ENCODE measurements at places on chromosomes 1 and 21. TPM values are rescaled to one million over a fixed set of nuclear protein-coding genes. Genes with fewer than 3 reads are reported as not detected.

The GRIK3 gene
- not detected for total RNA-seq

The KCNQ4 gene
- total RNA-seq: 0.63 TPM

The AMIGO1 gene
- 5.2 TPM for total RNA-seq

The RPF1 gene
- total RNA-seq: 23.4 TPM

The TMEM269 gene
- 0.67 TPM for total RNA-seq

DNA sequence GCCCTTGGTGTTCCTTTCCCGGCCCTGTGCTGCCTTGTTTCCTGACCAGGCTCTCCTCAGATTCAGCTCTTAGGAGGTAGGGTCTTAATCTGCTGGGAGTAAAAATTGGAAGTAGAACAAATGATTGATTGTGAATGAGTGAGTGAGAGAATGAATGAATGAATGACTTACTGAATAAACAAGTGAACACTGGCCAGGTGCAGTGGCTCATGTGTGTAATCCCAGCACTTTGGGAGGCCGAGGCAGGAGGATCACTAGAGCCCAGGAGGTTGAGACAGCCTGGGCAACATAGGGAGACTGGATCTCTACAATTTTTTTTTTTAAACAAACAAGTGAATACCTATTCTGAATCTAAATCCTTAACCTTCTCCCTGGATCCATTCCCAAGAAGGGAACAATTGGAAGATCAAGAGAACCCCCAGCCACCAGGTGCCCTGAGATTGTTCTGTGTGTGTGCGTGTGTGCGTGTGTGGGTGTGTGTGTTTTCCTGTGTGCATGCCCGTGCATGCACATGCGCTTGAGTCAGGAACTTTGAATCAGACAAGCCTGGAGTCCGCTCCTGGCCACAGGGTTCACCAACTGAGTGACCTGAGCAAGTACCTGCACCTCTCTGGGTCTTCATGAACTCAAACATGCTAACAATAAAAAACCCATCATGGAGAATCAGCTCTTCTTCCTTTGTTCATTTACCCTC is 24.3 kb upstream of the CITED4 start:
- no peak for DNase-seq

- DNase-seq: no peak
Measured at GRCh38 chr1:65880611-65881010, 87.9 kb downstream of the PDE4B start.

GRCh38 chr21:29308456-29308783 is 9.7 kb downstream of the BACH1 start:
- no peak for DNase-seq

GRCh38 chr1:212124690-212125582 is 89.4 kb downstream of the DTL start:
- no peak for DNase-seq

- no peak for DNase-seq
Measured at GRCh38 chr1:194184974-194185373, 998.6 kb upstream of the B3GALT2 start.

- DNase-seq: no peak
Measured at GRCh38 chr1:24903955-24904730, 25.9 kb downstream of the RUNX3 start.

DNA sequence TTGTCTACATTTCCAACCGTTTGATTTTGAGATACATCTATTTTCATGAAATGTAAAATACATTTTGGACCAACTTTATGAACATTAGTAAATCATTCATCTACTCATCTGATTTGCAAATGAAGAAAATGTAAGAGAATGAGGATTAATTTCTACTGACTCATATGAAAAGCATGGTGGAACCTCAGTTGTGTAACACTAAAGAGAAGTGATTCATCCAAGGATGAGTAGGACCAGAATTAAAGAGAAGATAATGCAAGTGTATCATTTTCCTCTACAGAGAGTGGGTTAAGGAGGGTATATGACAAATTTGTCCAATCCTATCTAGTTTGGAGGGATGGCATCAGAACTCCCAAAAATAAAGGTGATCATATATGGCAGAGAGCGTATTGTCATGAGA is 1967.6 kb downstream of the MRPL39 start:
- no peak for DNase-seq

GRCh38 chr1:88873737-88874349 is 17.5 kb downstream of the GTF2B start:
- no peak for DNase-seq

DNA sequence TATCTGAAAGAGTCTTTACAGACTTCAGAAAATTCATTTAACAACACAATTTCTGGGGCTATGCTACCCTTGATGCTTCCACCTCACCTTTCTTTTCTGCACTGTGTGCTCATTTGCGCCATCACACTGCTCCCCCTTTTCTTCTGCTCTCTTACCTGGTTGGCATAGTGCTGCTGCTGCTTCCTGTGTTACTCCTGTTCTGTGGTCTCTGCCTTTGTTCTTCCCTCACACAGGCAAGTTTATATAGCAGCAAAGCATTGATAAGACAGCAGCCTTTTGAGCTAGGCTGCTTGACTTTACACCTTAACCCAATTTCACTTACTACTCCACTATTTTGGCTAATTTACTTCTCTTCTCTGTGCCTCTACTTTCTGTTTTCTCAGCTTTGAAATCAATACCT is 18.3 kb downstream of the SGIP1 start:
- no peak for DNase-seq

GRCh38 chr1:198125995-198126735 is 30.6 kb upstream of the NEK7 start:
- no peak for DNase-seq

GRCh38 chr1:32063261-32063681 is 9.5 kb upstream of the TMEM39B start:
- no peak for DNase-seq

DNA sequence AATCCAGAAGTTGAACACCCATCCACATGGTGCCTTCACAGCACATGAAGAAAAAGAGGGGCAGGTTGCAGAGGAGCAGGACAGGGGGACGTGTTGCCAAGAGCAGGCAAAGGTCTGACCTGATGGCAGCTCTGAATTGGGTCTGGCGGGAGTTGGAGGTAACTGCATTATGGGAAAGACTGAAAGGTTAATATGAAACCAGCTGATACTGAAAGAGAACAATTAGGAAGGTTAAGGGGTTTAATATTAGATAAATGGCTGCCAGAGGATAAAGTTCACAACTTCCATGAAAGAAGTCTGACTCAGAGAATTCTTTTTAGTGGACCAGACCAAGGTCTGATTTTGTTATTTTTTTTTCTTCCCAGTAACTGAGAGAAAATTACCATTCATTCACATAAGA is 76.1 kb downstream of the CD58 start:
- no peak for DNase-seq

DNA sequence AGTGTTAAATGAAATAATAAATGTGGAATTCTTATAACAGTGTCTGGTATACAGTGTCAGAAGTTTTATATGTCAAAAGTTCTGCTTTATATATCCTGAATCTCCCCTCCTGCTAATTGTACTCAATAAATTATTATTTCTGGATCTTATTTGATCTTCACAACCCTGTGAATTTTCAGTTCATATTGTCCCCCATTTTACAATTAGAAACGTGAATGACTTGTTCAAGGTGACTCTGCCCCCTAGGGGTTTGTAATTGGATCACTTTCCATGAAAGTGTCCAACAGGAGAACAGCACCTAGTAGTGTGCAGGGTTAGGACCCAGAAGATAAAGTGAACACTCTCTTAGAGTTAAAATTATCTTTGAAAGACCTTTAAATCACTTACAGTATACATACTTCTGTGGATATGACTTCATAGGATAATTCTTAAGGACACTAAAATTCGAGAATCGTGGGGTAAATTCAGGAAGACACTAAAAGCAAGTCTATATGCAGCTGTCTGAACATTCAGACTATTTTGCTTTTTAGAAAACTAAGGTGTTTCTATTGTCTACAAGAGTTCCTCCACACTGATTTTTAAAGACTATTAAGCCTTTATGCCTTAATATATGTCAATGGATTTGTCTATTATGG is 4.5 kb upstream of the DDR2 start:
- DNase-seq: no peak

DNA sequence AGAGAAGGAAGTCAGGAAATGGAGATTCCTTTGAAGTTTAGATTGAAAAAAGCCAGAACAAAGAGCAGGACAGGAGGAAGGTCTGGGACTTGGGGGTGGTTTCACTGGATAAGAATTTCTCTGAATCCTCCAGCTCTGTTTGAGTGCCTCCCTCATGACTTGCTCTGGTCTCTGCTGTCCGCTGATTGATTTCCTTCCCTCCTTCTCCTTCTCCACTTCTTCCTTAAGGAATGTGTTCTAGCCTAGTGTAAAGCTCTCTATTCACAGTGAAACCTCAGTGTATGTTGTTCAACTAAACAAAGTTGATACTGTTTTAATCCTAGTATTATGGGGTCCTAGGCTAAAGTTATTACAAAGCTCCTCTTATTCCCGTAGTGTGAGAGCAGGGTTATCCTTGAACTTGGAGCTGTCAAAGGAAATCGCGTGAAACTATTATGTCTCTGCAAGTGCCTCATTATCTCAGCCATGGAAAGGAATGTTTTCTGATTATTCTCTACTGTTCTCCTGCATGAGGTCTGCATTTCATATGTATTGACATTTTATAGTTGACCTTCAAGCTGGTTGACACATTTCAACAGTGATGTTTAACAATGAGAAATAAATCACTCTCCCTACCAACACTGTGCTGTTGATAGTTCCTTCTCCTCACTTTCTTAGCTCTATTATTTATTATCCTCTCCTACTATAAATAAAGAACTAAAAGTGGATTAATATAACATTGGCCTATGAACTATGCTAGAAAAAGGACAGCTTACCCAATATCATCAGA is 82.7 kb upstream of the KCTD3 start:
- DNase-seq: no peak

DNA sequence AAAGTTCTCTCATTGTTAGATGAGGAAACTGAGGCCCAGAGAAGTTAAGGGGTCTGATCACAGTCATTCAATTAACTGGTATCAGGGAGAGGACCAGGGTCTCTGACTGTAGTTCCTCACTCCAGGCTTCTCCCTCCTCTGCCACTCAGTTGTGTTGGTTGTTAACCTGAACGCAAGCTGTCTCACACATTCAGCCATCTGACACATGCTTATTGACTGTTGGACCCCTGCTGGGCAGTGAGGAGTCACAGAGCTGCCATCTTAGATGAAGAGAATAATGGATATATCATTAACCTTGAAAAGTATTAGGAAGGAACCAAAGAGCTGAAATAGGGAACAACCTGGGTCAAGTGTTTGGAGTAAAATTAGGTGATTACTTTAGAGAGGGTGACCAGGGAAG is 194.8 kb downstream of the ZZZ3 start:
- DNase-seq: no peak
